ENCODE measurements at places on chromosomes 13 and 19.
A peak's percentile ranks its signal among the peaks of the same experiment; 100 is the strongest.

GRCh38 chr13:111216166-111216960 lies 101.3 kb downstream of the ARHGEF7 start:
- DNase-seq = no peak

DNA sequence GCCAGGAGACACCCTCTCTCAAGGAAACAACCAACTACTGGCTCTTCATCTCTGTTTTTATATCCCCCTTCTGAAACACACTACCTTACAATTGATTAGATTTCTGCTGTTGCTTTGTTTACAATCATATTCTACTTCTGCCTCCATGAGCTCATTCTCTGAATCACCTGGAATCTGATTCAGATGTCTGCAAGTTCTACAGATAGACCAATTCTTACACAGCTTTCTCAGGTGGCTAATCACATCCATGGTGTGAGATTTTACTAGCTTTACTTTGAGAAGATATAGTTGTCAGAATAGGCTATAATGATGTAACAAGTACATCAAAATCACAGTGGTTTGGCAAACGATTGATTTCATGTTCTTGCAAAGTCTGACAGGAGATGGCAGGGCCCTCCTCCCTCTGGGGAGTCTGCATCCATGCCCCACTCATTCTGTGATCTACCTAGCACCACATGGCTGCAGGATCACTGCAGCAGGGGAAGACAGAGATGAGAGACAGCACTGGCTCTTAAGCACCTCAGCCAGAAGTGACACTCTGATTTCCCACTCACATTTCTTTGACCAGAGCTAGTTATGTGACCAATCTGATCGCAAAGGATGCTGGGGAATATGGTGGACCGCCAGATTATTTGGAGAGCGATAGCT lies 243.7 kb downstream of the FOXO1 start:
- no peak for DNase-seq

DNA sequence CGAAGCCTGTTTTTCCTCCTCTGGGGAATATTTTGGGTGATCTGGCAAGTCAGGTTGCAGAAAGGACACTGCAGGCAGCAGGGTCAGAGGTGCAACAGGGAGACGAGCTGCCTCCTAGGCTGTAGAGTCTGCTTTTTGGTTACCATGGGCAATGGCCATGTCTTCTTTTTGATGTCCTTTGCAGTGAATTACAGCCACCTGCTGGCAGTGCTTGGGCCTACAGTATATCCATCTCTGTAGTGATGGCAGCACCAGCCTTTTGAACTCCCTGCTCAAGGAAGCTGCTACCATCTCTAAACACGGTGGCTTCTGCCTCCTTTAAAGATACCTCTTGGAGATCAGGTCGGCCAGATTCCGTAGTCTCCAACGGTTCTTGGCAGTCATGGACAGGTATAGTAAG lies 73.9 kb downstream of the WTIP start:
- DNase-seq = no peak

- DNase-seq = peak; percentile 91
These were observed 237.4 kb downstream of the RGCC start for GRCh38 chr13:41694545-41695301.

DNA sequence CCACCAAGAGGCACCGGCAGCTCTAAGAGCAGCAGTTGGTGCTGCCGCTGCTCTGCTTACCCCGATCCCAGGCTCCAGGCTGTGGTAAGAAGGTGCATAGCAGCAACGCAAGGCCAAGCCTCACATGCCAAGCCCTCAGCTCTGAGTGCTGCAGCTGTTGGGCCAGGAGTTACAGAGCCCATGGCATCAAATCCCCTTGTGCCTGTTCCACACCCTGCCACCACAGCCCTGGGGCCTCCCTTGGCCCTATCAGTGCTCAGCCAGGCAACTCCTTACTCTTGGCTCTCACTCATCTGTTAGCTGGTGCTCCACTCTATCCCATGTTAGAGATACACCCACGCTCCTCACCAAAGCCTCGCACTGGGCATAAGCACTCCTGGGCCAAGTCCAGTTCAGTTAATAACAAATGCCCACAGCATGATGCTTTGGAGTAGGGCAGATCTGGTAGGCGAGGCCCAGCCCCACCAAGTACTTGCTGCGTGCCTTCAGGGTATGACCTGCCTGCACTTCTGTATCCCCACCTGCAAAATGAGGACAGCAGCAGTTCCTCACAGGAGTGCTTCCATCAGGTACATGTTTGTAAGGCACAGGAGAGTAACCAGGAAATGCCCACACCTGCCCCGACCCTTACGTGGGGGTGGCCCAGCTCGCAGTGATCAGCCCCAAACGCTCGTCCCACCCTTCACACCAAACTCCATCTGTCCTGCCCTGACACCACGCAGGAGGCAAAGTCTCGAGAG lies 16.2 kb downstream of the AKAP8L start:
- no peak for DNase-seq

DNA sequence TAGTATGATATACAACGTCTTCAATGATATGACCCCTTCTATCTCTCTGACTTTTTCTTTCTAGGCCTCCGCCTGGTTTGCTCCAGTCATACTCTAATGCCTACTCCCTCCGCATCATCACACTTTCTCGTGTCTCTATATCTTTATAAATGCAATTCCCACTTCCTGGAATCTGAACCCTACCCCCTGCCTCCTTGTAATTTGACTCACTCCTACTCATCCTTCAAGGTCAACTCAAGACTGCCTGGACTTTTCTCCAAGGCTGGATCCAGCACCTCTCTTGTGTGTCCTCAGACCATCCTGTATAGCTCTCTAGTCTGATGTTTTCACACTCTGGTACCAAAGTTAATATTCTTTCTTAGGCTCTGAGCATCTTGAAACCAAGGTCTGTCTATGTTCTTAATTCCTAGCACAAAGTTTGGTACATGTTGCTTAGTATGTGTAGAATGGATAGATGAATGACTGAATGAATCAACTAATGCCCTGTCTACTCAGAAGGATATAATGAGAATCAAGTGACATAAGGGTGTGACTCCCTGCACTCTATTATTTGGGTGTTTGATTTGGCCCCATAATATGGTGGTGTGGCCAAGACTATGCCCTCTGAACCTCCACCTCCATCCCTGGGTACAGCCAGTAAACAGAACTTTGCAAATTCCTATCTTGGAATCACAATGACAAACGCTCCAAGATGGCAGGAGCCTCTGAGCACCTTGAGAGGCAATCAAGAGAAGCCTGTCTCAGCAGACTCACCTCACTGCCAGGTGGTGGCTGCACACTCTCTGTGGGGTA lies 74.3 kb upstream of the SERP2 start:
- no peak for DNase-seq

GRCh38 chr19:39074205-39074692 lies 9.9 kb upstream of the ACP7 start:
- DNase-seq = no peak

- no peak for DNase-seq
These were observed 22.8 kb downstream of the RASA3 start for GRCh38 chr13:114109641-114110041.

- no peak for DNase-seq
These were observed 55.1 kb upstream of the ZNF43 start for GRCh38 chr19:21891086-21891485.

DNA sequence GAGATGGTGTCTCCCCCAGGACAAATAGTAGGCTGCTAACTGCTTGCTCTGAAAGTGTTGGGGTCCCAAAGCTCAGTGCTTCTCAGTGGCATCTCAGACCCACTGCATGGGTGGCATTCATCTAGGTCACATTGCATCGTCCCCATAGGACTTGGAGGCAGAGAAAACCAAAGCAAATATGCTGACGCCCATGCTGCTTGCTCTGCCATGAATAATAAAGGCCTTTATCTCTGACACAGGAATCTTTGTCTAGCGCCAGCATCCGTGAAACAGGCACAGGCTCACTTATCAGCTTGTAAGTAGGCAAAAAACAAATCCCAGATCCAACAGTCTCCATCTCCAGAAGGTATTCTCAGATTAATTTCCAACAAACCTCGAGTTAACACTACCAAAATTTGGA lies 18.9 kb upstream of the IPO5 start:
- DNase-seq = no peak

GRCh38 chr13:32135056-32135390 lies 103.4 kb downstream of the FRY start:
- DNase-seq = no peak

- DNase-seq = no peak
These were observed 11.4 kb upstream of the SCEL start for GRCh38 chr13:77523834-77524728.

DNA sequence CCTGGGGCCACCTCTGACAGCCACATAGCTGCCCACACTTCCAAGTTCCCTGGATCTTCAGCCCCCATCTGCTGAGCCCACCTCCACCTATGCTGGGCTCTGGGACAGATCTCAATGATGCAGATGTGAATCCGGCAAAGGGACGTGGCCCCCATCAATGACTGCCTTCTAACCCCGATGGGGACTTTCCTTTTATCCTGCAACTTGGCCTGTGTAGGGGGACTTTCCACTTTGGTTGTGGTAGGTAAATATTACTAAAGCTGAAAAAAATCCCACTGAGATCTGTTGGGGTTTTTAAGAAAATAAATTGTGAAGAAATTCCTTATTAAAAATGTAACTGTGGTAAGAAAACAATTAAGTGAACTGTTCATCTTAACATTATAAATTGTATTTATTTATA lies 20.8 kb upstream of the ASPDH start:
- DNase-seq = no peak

- DNase-seq = no peak
These were observed 188.2 kb downstream of the MTUS2 start for GRCh38 chr13:29008296-29008695.

DNA sequence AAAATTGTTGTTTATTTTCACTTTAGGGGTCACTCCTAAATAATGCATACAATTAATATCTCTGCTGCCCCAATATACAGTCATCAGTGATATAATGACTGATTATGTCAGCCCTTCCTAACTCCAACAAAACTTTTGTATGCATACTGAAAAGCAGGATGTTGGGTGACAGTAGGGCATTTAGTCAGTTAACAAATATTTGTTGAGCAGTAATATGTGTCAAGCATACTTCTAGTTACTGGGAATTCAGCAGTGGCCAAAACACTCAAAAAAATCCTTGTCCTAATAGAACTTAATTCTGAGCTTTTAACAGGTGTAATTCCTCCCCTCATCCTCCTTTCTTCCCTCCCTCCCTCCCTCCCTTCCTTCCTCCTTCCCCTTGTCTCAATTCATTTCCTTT lies 560.7 kb upstream of the KLHL1 start:
- no peak for DNase-seq

DNA sequence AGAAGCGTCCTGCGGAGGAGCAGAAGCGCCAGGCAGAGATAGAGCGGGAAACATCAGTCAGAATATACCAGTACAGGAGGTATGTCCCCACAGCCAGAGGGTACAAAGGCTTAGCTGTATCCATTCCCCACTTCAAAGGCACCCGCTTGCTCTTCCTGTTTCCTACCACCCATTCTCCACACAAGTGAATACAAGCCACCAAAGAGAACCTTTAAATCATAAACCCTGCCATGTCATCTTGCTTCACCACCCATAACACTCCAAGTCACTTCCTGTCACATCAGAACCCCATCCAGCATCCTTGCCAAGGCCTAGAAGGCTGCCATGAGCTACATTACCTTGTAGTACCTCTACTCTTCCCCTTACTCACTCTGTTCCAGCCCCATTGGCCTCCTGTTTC lies 205.8 kb downstream of the LMO7 start:
- DNase-seq = no peak

GRCh38 chr13:30382836-30383525 lies 39.3 kb upstream of the UBE2L5 start:
- DNase-seq = no peak

DNA sequence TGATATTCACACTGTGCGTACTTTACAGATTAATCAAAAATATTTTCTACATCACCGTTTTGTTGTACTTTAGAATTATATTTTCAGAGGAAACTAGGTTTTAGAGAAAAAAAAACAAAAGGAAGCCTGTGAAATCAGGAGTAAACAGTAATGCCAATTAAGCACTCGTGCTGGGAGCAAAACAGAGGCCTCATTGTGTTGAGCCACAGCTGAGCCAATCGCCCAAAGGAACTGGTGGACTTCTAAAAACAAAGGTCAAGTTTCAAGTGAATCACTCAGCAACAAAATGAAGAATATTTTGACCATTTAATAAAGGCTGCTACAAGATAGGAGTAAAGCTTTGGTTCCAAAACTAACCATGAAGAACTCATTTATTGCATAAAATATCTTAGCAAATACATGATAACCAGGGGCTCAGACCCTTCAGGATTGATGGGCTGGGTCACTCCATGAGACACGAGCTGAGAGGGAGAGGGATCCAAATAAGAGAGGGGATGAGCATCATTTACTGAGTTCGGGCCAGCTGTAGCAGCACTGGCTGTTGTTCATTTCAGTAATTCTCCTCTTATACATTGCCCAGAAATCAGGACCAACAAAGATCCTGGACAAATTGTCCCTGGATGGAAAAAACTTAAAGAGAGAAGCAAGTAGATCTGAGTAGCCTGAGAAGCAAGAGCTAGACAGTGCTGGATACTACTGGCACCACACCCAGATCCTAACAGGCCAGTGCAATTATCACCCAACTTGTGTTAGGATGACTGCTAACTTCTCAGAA lies 8.3 kb upstream of the NALCN start:
- no peak for DNase-seq

GRCh38 chr13:22506096-22506691 lies 674.6 kb upstream of the SGCG start:
- no peak for DNase-seq

DNA sequence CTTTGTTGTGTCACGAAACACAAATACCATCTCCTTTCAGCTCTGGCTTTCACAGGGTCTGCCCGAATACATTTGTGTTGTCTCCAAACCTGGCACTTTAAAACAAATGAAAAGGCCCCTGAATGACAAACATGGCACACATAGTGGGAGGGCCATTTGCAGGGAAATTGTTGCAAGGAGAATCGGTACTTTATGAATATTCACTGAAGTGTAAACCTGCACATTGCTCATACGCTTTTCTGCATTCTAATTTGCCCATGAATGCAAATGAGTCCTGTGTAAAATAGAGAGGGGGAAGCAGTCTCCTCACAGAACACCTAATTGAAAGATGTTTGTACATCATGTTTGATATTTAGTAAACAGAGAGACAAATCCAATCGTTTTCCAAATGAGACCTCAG lies 82.7 kb upstream of the PCDH8 start:
- DNase-seq = no peak

- DNase-seq = no peak
These were observed 79.7 kb downstream of the STARD13 start for GRCh38 chr13:33205804-33206221.

- no peak for DNase-seq
These were observed 1466.3 kb downstream of the PCDH9 start for GRCh38 chr13:65763811-65764210.

- DNase-seq = no peak
These were observed 4.6 kb downstream of the FBXL3 start for GRCh38 chr13:77022341-77022740.

GRCh38 chr19:30122431-30122830 lies 180.4 kb downstream of the URI1 start:
- no peak for DNase-seq

GRCh38 chr13:43545317-43545874 lies 241.4 kb downstream of the ENOX1 start:
- DNase-seq = no peak

GRCh38 chr13:31286930-31287329 lies 87.2 kb downstream of the B3GLCT start:
- no peak for DNase-seq

GRCh38 chr13:40207001-40207478 lies 459.4 kb downstream of the FOXO1 start:
- no peak for DNase-seq
